Right atrium auricular region (tissue), 2 donors: ENCODE measurements at places on chromosomes 12 and 14. TPM values are rescaled to one million over a fixed set of nuclear protein-coding genes. Genes with fewer than 3 reads are reported as not detected.

DNA sequence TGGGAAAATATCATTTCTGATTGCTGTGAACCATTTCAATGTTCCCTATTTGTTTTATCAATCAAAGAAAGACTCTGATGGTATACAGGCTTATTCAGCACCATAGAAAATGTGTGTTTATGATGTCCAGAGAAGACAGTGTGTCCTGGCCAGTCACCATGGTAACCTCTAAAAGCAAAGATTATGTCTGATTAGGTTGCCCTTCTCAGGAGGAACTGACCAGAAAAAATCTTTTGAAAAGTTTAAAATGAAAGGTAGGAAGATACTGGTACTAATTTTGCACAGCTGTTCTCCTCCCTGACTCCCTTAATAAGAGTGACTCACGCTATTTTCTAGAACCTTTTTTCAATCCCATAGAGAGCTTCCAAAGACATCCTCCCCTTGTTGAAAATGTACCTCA is 391.8 kb upstream of the DCN start:
- no peaks in the 10 kb centered on the region for H3K27me3 ChIP-seq
- H3K4me3 ChIP-seq: no peak overlapping the region
- DNase-seq: no peak
- H3K27ac ChIP-seq: no peak overlapping the region
- no peaks in the 10 kb centered on the region for H3K4me1 ChIP-seq
- no peaks in the 10 kb centered on the region for H3K36me3 ChIP-seq

GRCh38 chr12:114257687-114258086 is 148.3 kb downstream of the TBX5 start:
- H3K4me1 ChIP-seq: no peaks in the 10 kb centered on the region
- no peak for DNase-seq
- H3K36me3 ChIP-seq: no peaks in the 10 kb centered on the region
- H3K4me3 ChIP-seq: no peak overlapping the region

CD69 gene
- total RNA-seq: 2.6 TPM

KLHL33 gene
- 0.35 TPM for total RNA-seq

DNA sequence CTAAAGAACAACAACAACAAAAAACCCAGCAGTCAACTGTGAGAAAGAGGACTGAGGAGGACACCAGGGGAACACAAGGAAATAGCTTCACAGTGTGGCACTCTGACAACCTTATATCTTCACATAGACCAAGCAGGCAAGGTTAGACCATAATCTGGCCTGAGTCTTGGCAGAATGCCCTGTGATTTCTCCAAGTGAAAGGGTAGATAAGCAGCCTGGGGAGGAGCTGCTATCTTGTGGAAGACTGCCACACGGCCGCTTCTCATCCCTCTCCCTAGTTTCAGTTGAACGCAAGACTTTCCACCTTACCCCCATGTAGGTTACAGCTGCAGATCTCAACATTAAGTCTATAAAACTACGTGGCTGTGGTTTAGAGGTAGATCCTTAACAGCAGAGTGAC is 3.7 kb downstream of the SLC25A21 start:
- no peaks in the 10 kb centered on the region for H3K27me3 ChIP-seq
- no peak for DNase-seq
- no peaks in the 10 kb centered on the region for H3K36me3 ChIP-seq
- no peak overlapping the region for H3K27ac ChIP-seq
- H3K4me3 ChIP-seq: no peak overlapping the region
- peaks cover 6% of the 10 kb centered on the region for H3K4me1 ChIP-seq

DNA sequence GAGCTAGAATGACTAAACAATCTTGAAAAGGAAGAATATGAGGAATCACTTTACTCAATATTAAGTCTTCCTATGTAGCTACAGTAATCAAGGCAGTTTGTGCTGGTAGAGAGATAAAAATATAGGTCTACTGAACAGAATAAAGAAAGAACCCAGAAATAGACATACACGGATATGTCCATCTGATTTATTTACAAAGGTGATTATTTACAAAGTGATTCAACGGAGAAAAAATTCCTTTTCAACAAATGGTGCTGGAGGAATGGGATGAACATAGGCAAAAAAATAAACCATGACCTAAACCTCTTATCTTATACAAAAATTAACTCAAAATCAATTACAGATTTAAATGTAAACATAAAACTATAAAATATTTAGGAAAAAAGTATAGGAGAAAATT is 36.6 kb downstream of the TAOK3 start:
- no peaks in the 10 kb centered on the region for H3K27me3 ChIP-seq
- no peaks in the 10 kb centered on the region for H3K36me3 ChIP-seq
- no peak for DNase-seq
- no peaks in the 10 kb centered on the region for H3K4me1 ChIP-seq
- no peak overlapping the region for H3K27ac ChIP-seq

DNA sequence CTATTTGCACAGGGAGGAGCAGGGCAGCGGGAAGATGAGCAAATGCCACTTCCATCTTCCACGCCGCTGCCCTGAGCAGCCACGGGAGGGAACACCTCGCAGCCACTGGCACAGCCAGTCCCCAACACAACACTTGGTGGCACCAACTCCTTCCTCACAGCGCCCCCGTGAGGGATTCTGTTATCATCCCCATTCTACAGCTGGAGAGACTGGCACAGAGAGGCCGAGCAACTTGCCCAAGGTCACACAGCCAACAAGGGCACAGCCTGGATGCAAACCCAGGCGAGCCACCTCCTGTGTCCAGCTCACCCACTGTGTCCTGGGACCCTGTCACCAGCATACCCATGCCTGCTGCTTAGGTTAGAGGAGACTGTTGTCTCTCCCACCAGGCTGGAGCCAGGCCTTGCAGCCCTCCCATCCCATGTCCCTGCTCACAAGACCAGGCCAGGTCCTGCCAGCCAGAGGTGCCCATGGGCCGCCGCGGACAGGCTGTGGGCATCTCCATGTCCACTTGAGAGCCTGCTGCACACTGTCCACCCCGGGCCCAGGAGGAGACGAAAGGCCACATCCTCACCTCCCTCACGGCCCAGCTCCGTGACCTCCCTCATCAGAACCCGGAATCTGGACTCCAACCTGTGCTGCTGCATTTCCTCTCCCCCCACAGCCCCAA is 57.0 kb downstream of the NCOR2 start:
- DNase-seq: no peak
- no peaks in the 10 kb centered on the region for H3K27me3 ChIP-seq
- H3K36me3 ChIP-seq: no peaks in the 10 kb centered on the region
- peaks cover 100% of the 10 kb centered on the region for H3K4me1 ChIP-seq

GRCh38 chr12:87801860-87802720 is 227.1 kb downstream of the C12orf50 start:
- H3K4me1 ChIP-seq: no peaks in the 10 kb centered on the region
- H3K36me3 ChIP-seq: no peaks in the 10 kb centered on the region
- no peak for DNase-seq
- H3K4me3 ChIP-seq: no peak overlapping the region
- no peak overlapping the region for H3K27ac ChIP-seq

- H3K27me3 ChIP-seq: no peaks in the 10 kb centered on the region
- DNase-seq: no peak
- H3K4me3 ChIP-seq: no peak overlapping the region
- no peak overlapping the region for H3K27ac ChIP-seq
- peaks cover 12% of the 10 kb centered on the region for H3K4me1 ChIP-seq
- no peaks in the 10 kb centered on the region for H3K36me3 ChIP-seq
These were observed 140.8 kb downstream of the DAD1 start for GRCh38 chr14:22448035-22448904.

IL31 gene
- total RNA-seq: not detected

RNU6-8 gene
- total RNA-seq: not detected

- no peaks in the 10 kb centered on the region for H3K36me3 ChIP-seq
- DNase-seq: no peak
- no peaks in the 10 kb centered on the region for H3K27me3 ChIP-seq
- H3K4me3 ChIP-seq: no peak overlapping the region
- no peaks in the 10 kb centered on the region for H3K4me1 ChIP-seq
These were observed 222.9 kb upstream of the SLC16A7 start for GRCh38 chr12:59372956-59373355.

- no peaks in the 10 kb centered on the region for H3K4me1 ChIP-seq
- H3K27me3 ChIP-seq: no peaks in the 10 kb centered on the region
- no peaks in the 10 kb centered on the region for H3K36me3 ChIP-seq
- no peak overlapping the region for H3K4me3 ChIP-seq
These were observed 79.8 kb upstream of the DIO2 start for GRCh38 chr14:80291101-80291500.

DNA sequence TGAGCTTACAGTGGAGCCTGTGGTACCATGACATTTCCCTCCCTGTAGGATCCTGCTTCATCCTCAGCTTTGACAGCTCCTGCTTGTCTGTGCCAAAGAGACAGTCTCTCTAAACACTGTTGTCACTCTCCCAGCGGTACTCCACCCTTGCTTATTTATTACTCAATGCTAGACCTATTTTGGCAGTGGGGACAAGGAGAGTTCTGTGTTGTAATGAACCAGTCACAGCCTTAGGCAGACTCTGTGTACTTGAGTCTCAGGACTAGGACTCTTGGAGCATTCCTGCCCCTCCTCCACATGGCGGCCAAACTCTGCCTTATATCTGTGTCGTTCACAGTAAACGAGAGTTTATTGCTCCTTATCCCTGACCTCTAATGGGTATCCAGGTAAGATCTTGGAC is 70.9 kb downstream of the PIK3C2G start:
- no peak for DNase-seq
- H3K4me3 ChIP-seq: no peak overlapping the region
- no peaks in the 10 kb centered on the region for H3K27me3 ChIP-seq
- no peaks in the 10 kb centered on the region for H3K4me1 ChIP-seq

DNA sequence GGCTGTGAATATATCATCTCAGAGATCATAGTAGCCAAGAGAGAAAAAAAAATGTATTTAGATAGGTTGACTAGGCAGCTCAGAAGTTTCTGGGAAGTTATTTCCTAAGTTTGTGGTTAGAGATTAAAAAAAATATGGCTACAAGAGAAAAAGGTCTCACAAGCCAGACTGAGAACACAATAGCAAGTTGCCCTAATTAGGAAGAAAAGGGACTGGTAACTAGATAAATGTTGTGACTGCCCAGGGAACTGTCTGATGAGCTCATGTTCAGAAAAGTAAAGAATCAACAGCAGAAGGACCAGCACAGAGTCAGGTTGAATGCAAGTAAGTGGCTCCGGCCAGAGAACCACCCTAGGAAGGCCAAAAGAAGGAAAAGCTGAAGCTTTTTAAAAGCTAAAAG is 256.6 kb downstream of the PRKD1 start:
- DNase-seq: no peak
- no peak overlapping the region for H3K27ac ChIP-seq
- H3K4me1 ChIP-seq: no peaks in the 10 kb centered on the region
- no peaks in the 10 kb centered on the region for H3K36me3 ChIP-seq

- no peak overlapping the region for H3K4me3 ChIP-seq
- H3K27me3 ChIP-seq: no peaks in the 10 kb centered on the region
- H3K4me1 ChIP-seq: no peaks in the 10 kb centered on the region
- DNase-seq: no peak
- no peaks in the 10 kb centered on the region for H3K36me3 ChIP-seq
- no peak overlapping the region for H3K27ac ChIP-seq
These were observed 1108.5 kb downstream of the GALC start for GRCh38 chr14:86884498-86884897.

LRCOL1 gene
- total RNA-seq: not detected

DNA sequence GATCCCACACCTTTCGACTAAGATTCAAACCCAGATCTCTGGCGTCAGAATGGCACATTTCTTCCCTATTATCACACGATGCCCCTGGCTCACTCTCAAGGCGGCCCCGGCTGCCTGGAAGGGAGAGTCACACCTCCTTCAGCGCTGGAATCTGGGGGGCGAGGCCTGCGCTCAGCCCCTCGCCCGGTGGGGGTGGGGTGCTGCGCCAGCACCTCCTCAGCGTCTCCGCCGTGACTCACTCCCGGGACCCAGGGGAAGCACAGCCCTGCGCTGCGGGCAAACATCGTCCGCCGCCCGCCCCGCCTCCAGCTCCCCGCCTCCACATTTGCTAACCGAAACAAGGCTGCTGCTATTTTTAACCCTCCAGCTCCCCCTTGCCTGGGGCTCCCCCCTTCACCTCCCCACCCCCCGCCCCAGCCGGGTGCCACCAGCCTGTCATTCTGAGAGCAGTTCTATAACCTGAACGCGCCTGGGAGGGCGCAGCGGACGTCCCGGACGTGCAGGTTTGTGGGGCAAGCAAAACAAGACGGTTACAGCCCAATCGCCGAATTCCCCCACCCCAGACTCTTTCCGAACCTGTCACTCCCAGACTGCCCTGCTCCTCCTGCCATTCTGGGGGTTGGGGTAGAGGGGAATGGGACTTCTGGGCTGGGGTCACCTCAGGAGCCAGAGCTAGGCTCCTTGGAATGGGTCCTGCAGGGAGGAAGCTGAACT is 6.7 kb downstream of the HDAC7 start:
- H3K36me3 ChIP-seq: no peaks in the 10 kb centered on the region
- H3K27me3 ChIP-seq: no peaks in the 10 kb centered on the region
- DNase-seq: peak; percentile 94
- peak overlapping the region; percentile 95 for H3K27ac ChIP-seq
- peak overlapping the region; percentile 47 for H3K4me3 ChIP-seq
- no peaks in the 10 kb centered on the region for H3K4me1 ChIP-seq

INHBC gene
- total RNA-seq: not detected

GRCh38 chr14:77505031-77505430 is 6.4 kb upstream of the ISM2 start:
- no peak overlapping the region for H3K27ac ChIP-seq
- DNase-seq: no peak
- H3K4me1 ChIP-seq: no peaks in the 10 kb centered on the region
- no peak overlapping the region for H3K4me3 ChIP-seq

CCDC177 gene
- not detected for total RNA-seq

MAPK1IP1L gene
- total RNA-seq: 111 TPM

FGF23 gene
- total RNA-seq: not detected

TAS2R20 gene
- 0.33 TPM for total RNA-seq

GRCh38 chr12:57618966-57619433 is 7.8 kb downstream of the ARHGEF25 start:
- H3K4me3 ChIP-seq: no peak overlapping the region
- no peaks in the 10 kb centered on the region for H3K36me3 ChIP-seq
- H3K27me3 ChIP-seq: peaks cover 14% of the 10 kb centered on the region
- DNase-seq: no peak
- H3K4me1 ChIP-seq: peaks cover 34% of the 10 kb centered on the region

GRCh38 chr12:129530984-129531383 is 372.8 kb downstream of the TMEM132D start:
- H3K36me3 ChIP-seq: no peaks in the 10 kb centered on the region
- no peak for DNase-seq
- no peaks in the 10 kb centered on the region for H3K27me3 ChIP-seq
- no peak overlapping the region for H3K27ac ChIP-seq
- H3K4me1 ChIP-seq: no peaks in the 10 kb centered on the region
